Transverse colon (tissue), 4 donors: ENCODE measurements at places on chromosomes 1 and 21. TPM values are rescaled to one million over a fixed set of nuclear protein-coding genes. Genes with fewer than 3 reads are reported as not detected.

Gene LRRC53
- total RNA-seq, result not detected

Gene ALX3
- total RNA-seq, result not detected

Gene EIF2D
- total RNA-seq, result 57.3 TPM

DNA sequence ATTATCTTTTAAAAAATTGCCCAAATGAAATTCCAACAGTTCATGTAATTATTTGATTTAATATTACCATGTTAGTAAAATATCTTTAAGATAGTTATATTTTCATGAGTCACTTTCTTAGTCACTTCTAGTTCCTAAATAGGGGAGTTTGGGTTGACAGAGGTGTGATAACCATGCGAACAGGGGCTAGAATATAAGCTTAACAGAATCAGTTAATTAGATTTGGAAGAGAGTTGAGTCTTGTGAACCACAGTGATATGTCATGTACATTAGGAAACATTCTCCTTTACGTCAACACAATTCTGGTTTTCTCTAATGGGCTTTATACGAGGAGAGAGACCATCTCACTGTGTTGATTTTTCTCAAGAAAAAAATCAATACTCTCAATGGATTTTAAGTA is 64.8 kb upstream of the ZNF281 start:
- no peaks in the 10 kb centered on the region for H3K27me3 ChIP-seq
- H3K27ac ChIP-seq, result no peak overlapping the region
- no peaks in the 10 kb centered on the region for H3K36me3 ChIP-seq
- no peak overlapping the region for H3K4me3 ChIP-seq

GRCh38 chr21:29293495-29293894 is 5.2 kb upstream of the BACH1 start:
- no peak overlapping the region for H3K27ac ChIP-seq
- DNase-seq, result no peak
- no peaks in the 10 kb centered on the region for H3K4me1 ChIP-seq
- H3K27me3 ChIP-seq, result no peaks in the 10 kb centered on the region
- no peaks in the 10 kb centered on the region for H3K36me3 ChIP-seq

- no peaks in the 10 kb centered on the region for H3K36me3 ChIP-seq
- H3K27me3 ChIP-seq, result no peaks in the 10 kb centered on the region
- DNase-seq, result no peak
- no peaks in the 10 kb centered on the region for H3K4me1 ChIP-seq
- no peak overlapping the region for H3K4me3 ChIP-seq
These were observed 137.4 kb downstream of the DYRK1A start for GRCh38 chr21:37503848-37504467.

DNA sequence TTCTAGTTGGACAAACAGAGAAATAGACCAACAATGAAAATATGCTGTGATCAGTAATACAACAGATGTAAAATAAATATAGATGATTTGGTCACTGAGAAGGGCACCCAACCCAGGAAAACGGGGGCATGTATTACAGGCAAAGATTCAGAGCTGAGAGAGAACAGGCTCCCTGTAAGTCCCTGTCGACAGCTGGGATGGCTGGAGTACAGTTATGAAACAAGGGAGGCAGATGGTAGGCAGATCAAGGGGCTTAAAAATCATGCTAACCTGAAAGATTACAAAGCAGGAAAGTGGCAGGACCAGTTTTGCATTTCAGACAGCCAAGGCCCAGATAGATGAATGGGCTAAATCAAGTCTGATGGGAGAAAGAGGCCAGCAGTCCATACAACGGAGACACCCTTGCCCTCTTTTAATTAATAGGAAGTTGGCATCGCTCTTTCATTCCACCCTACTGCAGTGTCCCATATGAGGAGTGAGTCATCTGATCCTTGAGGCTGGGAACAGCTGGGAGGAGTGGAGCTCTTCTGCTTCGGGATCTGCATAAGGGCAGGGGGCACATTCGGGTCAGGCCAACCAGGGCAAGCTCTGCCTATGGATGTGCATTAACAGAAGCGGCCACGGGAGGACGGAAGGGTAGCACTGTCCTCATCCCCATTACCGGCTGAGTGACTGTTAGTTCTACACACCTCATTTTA is 171.1 kb downstream of the DAB1 start:
- H3K4me3 ChIP-seq, result no peak overlapping the region
- no peaks in the 10 kb centered on the region for H3K27me3 ChIP-seq
- no peaks in the 10 kb centered on the region for H3K36me3 ChIP-seq
- DNase-seq, result no peak
- H3K4me1 ChIP-seq, result no peaks in the 10 kb centered on the region
- H3K27ac ChIP-seq, result no peak overlapping the region

DNA sequence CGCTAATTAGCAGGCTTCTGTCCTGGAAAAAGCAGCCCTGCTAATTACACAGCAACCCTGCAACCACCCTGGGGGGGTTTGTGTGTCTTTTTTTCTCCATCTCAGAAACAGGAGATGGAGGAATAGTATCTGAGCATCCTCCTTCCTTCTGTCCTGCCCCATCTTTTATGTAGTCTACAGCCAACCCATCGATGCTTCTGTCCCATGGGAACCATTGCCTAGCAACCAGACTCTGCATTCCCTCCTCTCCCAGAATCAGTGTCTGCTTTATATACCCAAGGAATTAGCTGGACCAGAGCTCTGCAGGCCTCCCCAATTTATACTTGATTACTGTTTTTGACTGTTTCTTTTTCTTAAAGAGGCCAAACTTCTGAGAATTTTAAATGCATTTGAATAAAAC is 35.1 kb downstream of the LRRC38 start:
- no peaks in the 10 kb centered on the region for H3K36me3 ChIP-seq
- DNase-seq, result no peak
- no peak overlapping the region for H3K4me3 ChIP-seq
- no peaks in the 10 kb centered on the region for H3K27me3 ChIP-seq

- DNase-seq, result no peak
- peaks cover 48% of the 10 kb centered on the region for H3K4me1 ChIP-seq
- H3K27ac ChIP-seq, result no peak overlapping the region
- H3K36me3 ChIP-seq, result no peaks in the 10 kb centered on the region
These were observed 4.6 kb downstream of the CLIC4 start for GRCh38 chr1:24749886-24750285.
